ENCODE measurements at places on chromosomes 1 and 21.

- DNase-seq: peak; percentile 63
Measured at GRCh38 chr1:114353262-114353661, 157.7 kb downstream of the TRIM33 start.

DNA sequence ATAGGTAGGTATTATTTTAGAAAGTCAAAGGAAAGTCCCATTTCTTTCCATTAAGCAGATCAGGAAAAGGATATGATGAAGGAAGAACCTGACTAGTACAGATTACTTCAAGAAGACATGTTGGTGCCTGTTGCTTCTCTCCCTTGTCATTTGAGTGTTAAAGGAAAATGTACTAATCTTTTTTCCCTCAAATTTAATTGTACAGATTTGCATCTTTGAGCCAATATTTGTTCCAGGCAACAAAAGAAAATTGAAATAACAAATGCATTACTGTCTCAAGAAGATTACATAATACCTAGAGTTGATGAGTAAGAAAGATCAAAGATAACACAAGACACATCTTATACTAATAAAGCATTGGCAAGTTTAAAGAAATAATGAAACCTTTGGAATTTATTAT, 566.9 kb upstream of the ZP4 start:
- DNase-seq: no peak

DNA sequence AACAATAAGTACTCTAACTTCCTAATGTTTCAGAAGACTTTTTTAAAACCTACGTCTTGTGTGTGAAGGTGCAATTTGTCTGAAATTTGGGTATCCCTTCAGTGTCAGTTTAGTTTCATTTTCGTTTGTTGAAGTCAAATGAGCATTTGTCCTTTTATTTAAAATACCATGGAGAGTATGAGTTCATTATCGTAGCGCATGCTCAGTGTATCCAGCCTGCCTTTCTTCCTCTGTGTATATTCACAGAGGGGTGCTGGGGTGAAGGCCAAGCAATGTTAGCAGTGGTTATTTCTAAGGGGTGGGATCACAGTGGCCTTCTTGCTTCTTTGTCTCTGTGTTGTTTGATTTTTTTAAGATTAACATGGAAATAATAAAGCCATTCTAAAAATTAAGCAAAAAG, 43.2 kb downstream of the CNN3 start:
- no peak for DNase-seq

GRCh38 chr1:215891266-215892057, 324.4 kb downstream of the KCTD3 start:
- DNase-seq: peak; percentile 60

DNA sequence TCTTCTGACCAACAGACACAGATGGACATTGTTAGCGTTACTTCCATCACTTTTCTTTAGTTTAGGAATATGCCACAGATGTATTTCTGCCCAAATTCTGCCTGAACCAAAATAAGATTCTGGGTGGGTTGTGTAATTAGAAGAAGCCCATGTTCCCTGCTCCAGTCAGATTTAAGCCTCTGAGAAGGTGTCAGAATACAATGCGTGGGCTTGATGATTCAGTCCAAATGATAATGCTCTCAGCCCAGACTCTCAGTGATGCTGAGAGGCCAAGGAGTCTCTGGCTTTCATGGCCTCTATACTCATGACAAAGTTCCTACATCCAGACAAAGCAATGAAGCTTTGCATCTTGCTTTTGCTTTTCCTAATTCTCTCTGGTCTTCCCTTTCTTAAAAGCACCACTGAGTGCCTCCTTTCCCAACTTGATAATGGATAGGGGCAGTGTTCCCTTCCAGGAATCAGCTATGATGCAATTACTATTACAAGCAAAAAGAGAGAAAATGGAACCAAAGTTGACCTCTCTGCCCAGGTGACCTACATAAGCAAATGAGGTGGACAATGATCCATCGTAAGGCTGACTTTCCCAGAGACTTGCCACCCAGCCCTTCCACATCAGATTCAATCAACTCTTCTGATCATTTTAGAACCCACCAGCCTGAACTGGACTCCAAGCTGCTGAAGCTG, 8.8 kb downstream of the SEC16B start:
- DNase-seq: no peak

GRCh38 chr1:167169642-167170041, 51.0 kb upstream of the POU2F1 start:
- DNase-seq: no peak

DNA sequence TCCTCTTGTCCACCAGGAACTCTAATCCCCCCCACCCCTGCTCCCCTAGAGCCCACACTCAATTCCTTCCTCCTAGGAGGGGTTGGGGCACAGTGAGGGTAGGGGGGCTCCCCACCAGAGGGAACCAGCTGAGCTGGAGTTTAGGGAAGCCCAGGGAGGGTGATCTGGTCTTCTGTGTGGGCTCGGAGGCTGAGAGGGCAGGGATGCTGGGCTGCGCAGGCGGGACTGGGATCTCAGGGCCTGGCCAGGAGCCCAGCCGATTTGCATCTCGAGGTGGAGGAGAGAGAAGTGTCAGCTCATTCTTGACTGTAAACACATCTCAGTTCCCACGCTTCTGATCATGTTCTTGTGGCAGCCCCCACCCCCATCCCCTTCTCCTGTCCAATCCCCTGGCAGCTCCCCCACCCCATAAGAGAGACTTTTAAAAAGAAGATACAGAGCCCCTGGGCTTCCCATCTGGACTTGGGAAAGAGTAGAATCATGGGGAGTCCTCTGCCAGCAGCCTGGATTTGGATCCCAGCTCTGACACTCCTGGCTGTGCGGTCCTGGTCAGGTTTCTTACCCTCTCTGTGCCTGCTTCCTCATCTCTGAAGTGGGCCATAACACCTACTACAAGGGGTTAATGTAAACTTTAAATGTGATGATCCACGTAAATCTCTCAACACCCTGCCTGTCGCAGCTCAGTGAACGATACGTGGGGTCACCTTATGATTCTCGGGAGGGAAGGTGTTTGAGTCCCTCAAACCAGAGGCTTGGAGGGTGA, 6.6 kb downstream of the PEAR1 start:
- no peak for DNase-seq

DNA sequence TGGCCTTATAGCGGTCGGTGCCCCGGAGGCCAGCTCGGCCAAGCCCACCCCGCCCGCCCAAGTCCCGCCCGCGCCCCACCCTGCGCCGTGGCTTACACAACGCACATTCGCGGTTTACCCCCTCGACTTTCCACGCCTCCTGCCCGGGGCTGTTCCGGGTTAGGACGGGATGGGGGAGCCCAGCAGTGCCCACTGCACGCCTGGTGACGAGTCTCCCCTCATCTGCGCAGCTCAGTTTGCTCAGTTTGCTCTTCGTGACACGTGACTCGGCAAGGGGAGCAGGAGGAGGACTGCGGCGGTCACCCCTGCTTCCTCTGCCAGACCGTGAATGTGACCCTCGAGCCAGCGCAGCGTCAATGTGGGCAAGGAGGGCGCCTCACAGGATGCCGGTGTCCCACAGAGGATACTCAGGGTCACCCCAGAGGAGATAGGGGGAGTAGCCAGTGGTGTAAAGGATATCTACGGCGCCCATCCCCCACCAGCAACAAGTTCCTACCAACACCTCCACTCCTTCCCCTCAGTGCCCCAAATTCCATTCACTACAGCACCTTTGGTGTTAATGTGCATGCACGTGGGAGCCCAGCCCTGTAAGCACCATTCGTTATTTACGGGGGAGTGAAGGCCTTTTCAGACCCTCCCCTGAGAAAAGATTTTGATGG, 350 bp upstream of the S100A6 start:
- peak; percentile 29 for DNase-seq

DNA sequence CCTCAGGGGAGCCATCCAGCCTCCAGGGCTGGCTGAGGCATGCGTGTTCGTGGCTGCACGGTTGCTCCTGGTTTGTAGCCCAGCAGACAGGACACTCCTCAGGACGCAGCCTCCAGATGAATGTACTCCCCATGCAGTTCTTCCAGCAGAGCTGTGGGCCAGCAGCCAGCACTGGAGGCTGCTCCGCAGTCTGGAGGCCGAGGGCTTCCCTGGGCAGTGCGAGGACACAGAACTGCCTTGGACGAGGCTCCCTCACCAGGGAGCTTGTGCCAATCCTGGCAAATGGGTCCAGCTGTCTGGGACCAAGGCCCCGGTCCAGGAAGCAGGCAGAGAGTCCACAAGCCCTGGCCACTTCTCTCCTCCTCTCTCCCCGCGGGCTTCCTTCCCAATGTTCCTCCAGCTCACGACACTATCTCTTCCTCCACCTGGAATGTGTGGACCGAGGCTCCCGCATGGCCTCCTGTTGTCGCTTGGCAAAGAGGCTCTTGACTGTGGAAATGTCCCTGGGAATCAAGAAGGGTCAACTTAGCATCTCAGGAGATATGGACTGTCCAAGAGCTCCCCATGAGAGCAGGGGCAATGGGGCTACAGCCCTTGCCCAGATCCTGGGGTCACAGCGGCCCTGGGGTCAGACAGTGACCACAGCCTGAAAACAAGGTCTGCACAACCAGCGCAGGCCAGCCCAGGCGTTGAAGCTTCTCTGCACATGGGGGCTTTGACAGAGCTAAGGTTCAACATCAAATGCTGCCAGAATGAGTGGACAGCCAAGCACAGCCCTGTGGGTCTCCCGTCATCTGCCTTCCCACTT, 5.3 kb downstream of the EDN2 start:
- no peak for DNase-seq

DNA sequence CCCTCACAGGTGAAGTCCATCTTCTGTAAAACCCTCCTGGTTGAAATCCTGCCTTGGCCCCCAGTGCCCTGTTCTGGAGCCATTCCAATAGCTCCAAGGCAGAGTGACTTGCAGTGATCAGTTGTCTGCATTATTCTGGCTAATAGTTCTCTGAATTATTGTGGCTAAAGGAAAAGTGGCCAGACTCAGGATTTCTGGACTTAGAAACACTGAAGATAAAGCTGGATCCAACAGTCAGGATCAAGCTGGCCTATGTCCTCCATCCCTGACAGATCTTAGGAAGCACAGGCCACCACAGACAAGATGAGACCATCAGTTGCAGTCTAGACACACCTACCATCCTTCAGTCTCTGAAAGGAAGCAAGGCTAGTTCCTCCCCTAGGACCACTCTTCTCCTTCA, 801 bp upstream of the C2CD4D start:
- no peak for DNase-seq

DNA sequence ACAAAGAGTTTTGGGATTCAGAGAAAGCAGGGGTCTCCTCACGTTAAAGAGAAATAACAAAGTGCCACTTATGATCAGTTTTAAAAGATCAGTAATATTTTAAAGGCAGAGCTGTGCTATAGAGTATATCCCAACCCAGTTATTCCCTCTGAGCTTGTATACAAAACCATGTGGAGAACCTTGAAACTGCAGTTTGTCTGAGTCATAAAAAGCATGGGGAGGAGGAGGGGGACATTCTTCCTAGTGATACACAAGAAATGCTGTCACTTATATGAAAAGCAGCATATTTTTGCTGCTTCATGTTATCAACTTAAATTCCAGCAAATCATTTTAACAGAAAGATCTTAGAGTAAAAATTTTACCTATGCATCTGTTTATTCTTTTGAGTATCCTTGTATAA, 244.5 kb downstream of the GPR52 start:
- DNase-seq: no peak

DNA sequence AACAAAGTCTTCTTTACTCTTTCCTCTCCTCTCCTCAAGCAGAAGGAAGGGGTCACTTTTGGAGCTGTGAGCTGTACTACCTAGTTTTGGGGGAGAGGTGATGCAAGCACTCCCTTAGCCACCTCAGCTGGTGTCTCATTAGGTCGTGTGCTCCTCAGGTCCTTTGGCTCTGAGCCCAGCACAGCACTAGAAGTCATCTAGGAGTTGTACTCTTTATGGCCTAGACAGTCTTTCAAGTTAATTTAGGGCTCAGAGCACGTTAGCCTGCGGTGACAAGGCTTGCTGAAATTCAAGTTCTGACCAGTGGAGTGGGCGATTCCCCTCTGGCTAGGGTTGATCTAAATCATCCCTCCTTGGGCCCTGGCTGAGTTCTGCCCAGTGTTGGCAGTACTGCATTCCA, 48.0 kb upstream of the WDR26 start:
- no peak for DNase-seq

GRCh38 chr1:95701450-95702173, 467.6 kb downstream of the RWDD3 start:
- no peak for DNase-seq

GRCh38 chr1:31667065-31667785, 22.5 kb upstream of the PEF1 start:
- DNase-seq: no peak

GRCh38 chr1:81220614-81221071, 580.1 kb upstream of the ADGRL2 start:
- DNase-seq: no peak

- no peak for DNase-seq
Measured at GRCh38 chr1:227763246-227764018, 28.2 kb downstream of the SNAP47 start.

- peak; percentile 18 for DNase-seq
Measured at GRCh38 chr1:30977105-30977504, 68.5 kb upstream of the SDC3 start.

GRCh38 chr1:102757363-102757762, 351.0 kb downstream of the COL11A1 start:
- no peak for DNase-seq

- no peak for DNase-seq
Measured at GRCh38 chr1:160651433-160652064, 4.7 kb upstream of the SLAMF1 start.

GRCh38 chr21:15566703-15567102, 163.1 kb upstream of the USP25 start:
- no peak for DNase-seq

DNA sequence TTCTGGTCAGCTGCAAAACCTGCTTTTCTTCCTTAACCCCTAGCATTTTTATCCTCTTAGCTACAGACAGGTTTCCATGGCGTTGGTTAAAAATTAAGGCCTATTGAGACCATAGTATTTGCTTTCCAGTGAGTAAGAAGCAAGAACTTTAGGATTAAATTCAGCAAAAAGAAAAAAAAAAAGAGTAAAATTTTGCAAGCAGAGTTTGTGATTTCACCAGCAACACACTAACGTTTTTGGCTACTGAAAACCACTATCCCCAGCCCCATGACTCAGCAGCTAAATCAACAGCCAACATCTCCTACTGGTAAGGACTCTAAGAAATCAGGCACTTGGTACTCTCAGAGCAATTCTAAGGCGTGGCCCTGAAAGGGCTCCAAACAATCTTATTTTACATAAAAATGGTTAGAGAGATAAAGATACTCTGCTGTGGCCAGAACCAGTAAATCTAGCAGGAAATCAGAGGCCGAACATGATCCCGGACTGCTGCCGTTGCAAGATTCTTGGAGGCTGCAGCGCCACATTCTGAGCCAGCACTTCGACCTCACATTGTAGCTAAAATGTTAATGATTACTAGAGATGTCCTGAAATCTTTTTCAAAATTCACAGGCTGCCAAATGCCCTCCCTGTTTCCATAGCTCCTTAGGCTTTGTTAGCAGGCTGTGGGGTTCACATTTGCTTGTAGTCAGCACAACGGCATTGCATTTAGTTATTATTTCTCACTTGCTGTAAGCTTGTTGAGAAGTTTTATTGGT, 1.6 kb upstream of the ENO1 start:
- DNase-seq: no peak

DNA sequence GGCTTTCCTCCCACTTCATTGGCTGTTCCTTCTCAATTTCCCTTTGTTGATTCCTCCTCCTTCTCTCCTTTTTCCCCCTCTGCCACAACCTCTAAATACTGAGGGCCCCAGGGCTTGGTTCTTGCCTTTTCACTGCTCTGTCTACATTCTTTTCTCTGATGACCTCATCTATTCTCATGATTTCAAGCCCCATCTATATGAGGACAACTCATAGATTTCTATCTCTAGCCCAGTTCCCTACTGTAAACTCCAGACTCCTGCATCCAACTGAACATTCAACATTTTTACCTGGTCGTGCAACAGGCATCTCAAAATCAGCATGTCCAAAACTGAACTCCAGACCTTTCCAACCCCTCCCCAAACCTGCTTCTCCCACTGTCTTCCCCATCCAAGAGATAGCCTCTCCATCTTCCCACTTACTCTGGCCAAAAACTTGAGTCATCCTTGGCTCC, 11.5 kb upstream of the SLC9A1 start:
- DNase-seq: no peak

Measured in NCI-H1105 (cell line).